Upper lobe of right lung (tissue), 1 donor: ENCODE measurements at places on chromosomes 5 and 9. TPM values are rescaled to one million over a fixed set of nuclear protein-coding genes. Genes with fewer than 3 reads are reported as not detected.

MORN5 gene
- not detected for total RNA-seq

TBCA gene
- total RNA-seq: 120 TPM

HRCT1 gene
- total RNA-seq: 10.8 TPM

FBXL7 gene
- total RNA-seq: 13.3 TPM

LHFPL2 gene
- total RNA-seq: 41.0 TPM

ZNF462 gene
- total RNA-seq: 25.4 TPM

FOXD1 gene
- 1.2 TPM for total RNA-seq

LPAR1 gene
- 18.2 TPM for total RNA-seq

MYOZ3 gene
- total RNA-seq: 1.7 TPM

TAF11L10 gene
- total RNA-seq: not detected
